ENCODE measurements at places on chromosomes 7 and 10.

DNA sequence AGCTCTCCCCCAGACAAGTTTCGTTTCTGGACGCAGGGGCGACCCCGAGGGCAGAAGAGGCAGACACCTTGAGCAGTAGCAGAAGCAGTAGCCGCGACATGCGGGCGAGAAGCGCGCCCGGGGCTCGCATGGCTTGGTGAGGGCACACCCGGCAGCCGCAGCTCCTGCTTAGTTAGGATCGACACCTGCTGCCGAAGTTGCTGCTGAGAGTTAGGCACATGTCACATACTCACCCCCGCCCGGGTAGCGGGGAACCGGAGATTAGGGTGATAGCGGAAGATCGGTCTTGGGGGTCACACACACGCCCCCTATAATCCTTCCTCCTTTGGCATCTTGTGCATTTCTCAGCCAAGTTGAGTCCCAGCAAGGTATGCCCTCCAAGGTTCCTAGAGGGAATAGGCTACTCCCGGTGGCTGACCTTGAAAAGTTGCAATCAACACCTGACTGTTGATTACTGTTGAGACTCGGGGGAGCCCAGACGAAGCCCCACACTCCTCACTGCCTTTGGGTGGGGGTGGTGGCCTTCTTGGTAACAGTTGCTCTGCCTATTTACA lies 668 bp downstream of the GPR37 start:
- no peak for DNase-seq

- peak; percentile 90 for DNase-seq
Observed at GRCh38 chr10:80472234-80473095, 18.4 kb downstream of the TSPAN14 start.

DNA sequence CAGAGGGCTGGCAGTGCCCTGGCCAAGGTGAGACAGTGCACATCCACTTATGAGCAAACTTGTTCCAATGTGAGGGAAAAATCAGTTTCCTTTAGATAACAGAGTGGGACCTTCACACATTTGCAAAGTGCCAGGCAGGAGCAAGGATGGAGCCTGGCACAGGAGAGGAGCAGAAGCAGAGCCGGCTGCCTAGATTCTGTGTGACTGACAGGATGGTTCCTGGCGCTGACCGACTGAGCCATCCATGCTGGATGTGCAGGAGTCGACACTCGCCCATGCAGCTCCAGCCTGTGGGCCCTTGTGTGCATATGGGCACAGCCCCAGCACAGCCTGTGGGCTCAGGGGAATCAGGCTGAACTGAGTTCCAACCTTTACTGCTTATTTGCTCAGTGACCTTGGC lies 346.5 kb downstream of the GRID1 start:
- no peak for DNase-seq

DNA sequence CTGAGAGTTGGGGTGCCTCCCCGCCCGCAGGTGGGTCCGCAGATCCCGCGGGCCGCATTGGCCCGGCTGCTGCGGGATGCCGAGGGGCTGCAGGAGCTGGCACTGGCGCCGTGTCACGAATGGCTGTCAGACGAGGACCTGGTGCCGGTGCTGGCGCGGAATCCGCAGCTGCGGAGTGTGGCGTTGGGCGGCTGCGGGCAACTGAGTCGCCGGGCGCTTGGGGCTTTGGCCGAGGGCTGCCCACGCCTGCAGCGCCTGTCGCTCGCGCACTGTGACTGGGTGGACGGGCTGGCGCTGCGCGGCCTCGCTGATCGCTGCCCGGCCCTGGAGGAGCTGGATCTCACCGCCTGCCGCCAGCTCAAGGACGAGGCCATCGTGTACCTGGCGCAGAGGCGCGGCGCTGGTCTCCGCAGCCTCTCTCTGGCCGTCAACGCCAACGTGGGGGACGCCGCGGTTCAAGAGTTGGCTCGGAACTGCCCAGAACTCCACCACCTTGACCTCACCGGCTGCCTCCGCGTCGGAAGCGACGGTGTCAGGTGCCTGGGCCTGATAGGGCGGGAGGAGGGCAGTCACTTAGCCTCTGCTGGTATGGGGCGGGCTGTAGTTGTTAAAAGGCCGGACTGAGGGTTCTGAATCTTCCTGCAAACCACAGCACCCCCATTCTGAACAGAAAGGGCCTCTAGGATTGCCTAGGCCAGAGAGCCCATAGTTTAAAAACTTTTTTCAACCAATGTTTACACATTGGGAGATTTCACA lies 1.3 kb downstream of the FBXL15 start:
- no peak for DNase-seq

GRCh38 chr10:104273286-104273685 lies 4.3 kb downstream of the GSTO2 start:
- peak; percentile 41 for DNase-seq

- DNase-seq, result no peak
Observed at GRCh38 chr10:22609719-22610465, 104.5 kb downstream of the PIP4K2A start.

DNA sequence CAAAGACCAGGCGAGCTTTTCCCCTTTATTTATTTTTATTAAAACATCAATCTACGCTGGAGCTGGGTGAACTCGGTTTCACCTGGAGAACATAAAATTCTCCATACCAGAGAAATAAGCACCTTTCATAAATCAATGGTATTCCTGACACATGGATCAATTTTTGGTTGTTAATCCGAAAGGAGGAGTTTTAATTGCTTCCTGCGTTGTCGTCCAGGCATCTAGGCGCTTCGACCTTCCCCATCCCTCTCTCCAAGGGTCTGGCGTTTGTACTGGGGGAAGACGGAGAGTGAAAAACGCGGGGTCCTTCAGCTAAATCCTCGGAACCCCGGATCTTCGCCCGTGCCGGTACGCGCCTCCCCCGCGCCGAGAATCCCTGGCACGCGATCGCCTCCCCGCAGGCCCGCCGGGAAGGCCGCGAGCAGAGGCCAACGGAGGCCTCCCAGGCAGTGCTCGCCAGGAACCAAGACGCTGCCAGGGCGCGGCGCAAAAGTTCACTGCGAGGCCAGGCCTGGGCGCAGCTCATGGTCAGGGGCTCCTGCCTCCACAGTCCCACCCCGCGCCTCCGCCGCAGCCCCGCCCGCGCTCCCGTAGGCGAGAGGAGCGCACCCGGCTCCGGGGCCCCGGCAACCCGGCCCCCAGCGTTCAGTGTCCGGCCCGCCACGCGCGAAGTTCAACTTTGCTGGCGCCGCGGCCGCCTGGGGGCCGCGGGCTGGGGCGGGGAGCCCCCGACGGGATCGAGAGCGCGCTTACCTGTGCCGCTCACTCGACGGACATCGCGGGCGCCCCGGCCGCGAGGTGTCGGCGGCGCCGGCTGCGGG lies 8.3 kb upstream of the EBF3 start:
- peak; percentile 35 for DNase-seq

- peak; percentile 49 for DNase-seq
Observed at GRCh38 chr10:105950410-105950809, 1214.1 kb downstream of the SORCS1 start.

GRCh38 chr7:139675127-139676125 lies 102.4 kb downstream of the HIPK2 start:
- peak; percentile 51 for DNase-seq

DNA sequence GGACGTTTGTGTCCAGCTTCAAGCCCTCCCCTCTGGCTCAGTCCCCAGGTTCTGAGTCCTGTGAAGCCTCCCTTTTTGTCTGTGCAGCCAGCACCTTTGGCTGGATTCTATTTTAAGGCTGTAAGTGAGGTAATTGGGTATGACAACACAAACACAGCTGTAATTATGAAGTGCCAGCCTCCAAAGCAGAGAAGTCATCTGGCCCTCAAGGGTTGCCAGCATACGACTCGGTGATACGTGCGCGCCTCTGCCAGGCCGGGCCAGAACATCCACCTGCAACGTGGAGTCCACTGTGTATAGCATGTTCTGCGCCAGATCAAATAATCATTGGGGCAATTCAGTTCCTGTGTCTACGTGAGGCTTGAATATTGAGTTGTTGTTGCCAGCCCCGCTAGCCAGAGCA lies 6.7 kb upstream of the FAM180A start:
- peak; percentile 32 for DNase-seq

DNA sequence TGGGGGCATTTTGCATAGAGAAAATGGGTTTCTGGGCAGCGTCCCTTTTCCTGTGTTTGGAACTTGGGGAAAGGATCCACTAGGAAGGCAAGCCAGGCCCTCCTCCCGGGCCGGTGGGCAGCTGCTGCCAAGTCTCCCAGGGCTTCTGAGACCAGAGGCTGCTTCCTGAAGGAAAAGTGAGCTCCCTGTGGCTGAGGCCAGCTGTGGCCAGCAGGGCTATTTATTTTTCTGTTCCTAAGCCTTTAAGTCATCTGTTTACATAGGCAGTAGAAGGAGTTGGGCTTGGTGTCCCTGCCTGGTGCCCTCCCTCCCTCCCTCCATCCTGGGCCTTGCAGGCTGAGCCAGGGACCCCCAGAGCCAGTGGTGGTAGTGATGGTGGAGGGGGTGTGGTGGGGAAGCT lies 70.5 kb upstream of the COL13A1 start:
- DNase-seq, result peak; percentile 71

GRCh38 chr7:15236952-15237351 lies 324.9 kb downstream of the AGMO start:
- no peak for DNase-seq

DNA sequence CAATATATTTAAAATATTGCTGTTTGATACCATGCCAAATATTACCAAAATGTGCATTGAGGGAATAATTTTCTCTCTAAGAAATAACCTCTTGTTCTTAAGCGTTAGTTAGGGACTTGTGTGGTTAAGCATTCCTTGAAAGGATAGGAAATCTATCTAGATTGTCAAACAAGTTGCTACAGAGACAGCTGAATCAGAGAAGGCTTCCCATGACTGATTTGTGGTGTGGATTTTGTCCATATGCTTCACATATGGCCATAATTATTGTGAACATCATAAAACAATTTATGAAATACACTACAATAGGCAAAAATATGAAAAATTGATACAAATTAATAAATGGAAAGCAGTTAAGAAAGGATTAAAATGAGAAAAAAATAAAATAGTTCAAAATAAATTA lies 96.3 kb downstream of the GNAT3 start:
- no peak for DNase-seq

- peak; percentile 14 for DNase-seq
Observed at GRCh38 chr7:139118805-139119485, 9.4 kb upstream of the ZC3HAV1 start.

- DNase-seq, result peak; percentile 95
Observed at GRCh38 chr7:140541513-140542227, 62.4 kb upstream of the MKRN1 start.

Measured in fibroblast of the aortic adventitia (primary cell).